ENCODE measurements at places on chromosomes 4 and X. TPM values are rescaled to one million over a fixed set of nuclear protein-coding genes. Genes with fewer than 3 reads are reported as not detected.
A peak's percentile ranks its signal among the peaks of the same experiment; 100 is the strongest.

Gene UNC5C
- 0.14 TPM for total RNA-seq

Gene MPP1
- total RNA-seq, result 27.7 TPM

Gene HSD17B11
- 14.2 TPM for total RNA-seq

Gene ITGB1BP2
- total RNA-seq, result 6.1 TPM

- H3K27me3 ChIP-seq, result no peaks in the 10 kb centered on the region
- peaks cover 65% of the 10 kb centered on the region for H3K36me3 ChIP-seq
- no peak for DNase-seq
- peak overlapping the region; percentile 92 for H3K27ac ChIP-seq
- H3K4me1 ChIP-seq, result peaks cover 43% of the 10 kb centered on the region
- no peak overlapping the region for H3K4me3 ChIP-seq
These were observed 26.1 kb downstream of the ZRSR2 start for GRCh38 chrX:15816438-15816809.

DNA sequence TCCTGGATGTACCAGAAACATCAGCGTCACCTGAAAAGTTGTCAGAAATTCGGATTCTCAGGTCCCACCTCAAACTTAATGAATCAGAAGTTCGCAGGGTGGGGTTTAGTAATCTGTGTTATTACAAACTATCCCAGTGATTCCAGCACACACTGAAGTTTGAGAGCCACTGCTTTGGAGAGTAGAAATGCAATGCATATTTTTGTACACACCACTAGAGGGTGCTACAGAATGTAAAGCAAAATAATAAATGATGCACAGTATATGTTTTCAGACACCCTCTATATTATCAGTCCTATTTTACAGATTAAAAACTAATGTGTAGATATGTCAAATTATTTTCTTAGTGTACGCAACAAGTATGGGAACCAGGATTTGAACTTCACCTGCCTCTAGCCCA, 2.4 kb upstream of the MORF4L2 start:
- peaks cover 15% of the 10 kb centered on the region for H3K36me3 ChIP-seq
- no peak overlapping the region for H3K4me3 ChIP-seq
- no peak overlapping the region for H3K27ac ChIP-seq

DNA sequence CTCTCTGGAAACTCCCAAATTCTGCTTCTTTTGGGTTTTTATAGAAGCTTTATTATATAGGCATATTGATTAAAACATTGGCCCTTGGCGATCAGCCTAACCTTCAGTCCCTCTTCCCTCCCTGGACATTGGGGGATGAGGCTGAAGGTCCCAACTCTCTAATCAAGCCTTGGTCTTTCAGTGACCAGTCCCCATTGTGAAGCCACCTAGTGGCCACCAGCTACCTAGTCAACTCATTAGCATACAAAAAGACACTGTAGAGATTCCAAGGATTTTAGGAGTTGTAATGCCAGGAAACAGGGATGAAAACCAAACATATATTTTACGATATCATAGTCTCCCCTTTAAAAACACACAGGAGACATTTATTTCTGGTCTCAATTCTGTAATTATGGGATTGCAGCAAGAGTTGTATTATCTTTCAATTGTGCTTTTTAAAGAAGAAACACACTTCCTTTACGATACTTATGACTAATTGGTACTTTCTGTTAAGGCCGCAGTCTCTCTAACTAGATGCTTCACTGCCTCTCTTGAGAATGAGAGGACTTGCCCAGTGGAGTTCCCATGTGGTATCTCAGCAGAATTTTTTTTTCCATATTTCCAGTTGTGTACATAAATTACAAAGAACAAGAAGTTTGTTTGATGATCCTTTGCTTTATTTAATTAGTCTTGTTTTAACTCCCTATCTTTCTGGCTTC, 58.2 kb downstream of the WDR17 start:
- DNase-seq, result no peak
- no peak overlapping the region for H3K4me3 ChIP-seq
- peak overlapping the region; percentile 47 for H3K27ac ChIP-seq
- peaks cover 14% of the 10 kb centered on the region for H3K4me1 ChIP-seq
- H3K27me3 ChIP-seq, result no peaks in the 10 kb centered on the region

- H3K36me3 ChIP-seq, result no peaks in the 10 kb centered on the region
- no peaks in the 10 kb centered on the region for H3K4me1 ChIP-seq
- H3K27ac ChIP-seq, result no peak overlapping the region
- no peaks in the 10 kb centered on the region for H3K27me3 ChIP-seq
These were observed 41.6 kb downstream of the CCDC149 start for GRCh38 chr4:24871210-24871609.

DNA sequence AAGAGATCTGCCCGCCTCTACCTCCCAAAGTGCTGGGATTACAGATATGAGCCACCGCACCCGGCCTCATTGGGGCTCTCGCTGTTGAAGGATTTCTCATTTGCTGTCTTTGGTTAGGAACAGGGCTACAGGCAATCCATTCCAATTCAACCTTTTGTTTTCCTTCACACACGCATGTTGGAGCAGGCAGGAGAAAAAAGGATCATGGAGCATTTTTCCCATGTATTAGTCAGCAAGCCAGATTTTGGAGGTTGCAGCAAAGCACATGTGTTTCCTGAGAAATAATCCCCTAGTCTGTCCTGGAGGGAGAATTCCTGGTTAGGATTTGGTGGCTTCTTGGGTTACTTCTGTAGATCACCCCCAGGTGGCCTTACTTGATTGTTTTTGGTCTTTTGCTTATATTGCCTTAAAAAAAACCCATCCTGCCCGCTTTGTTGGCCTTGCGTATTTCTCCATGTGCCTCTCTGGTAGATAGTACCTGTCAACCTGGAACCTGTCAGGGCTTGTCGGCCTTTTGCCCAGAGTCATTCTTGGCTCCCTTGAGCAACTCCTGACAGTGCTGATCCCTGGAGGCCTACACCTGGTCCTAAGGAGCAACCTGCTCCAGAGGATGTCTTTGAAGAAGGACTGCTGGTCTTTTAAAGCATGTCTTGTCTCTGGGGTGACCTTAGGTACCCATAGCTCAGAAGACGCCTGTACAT, 82.4 kb upstream of the CLCN4 start:
- no peak for DNase-seq
- H3K4me3 ChIP-seq, result no peak overlapping the region
- H3K4me1 ChIP-seq, result peaks cover 3% of the 10 kb centered on the region

DNA sequence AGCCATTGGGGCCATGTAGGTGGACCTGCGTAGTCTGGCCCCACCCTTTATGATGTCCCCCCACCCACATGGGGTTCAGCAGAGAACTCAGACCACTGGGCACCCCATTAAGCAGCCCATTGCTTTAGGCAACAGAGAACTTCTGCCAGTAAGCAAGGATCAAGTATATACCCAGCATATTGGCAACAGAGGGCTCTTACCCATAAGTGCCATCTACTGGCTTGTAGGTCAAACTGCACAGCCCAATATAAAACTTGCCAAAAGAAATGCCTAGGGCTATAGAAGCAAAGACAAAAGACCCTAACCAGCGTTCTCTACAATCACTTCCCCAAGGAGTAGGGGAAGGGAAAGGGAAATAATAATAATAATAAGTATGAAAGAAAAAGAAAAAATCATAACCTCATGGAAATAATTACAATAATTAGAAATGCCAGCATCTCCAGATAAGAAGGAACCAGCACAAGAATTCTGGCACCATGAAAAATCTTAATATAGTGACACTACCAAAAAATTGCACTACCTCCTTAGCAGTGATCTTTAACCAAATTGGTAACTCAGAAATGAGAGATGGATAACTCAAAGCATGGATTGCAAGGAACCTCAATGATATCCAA, 1090.7 kb downstream of the FAT4 start:
- H3K27me3 ChIP-seq, result no peaks in the 10 kb centered on the region
- no peaks in the 10 kb centered on the region for H3K36me3 ChIP-seq
- no peak overlapping the region for H3K4me3 ChIP-seq
- H3K4me1 ChIP-seq, result no peaks in the 10 kb centered on the region
